ENCODE measurements at places on chromosomes 16 and 17.

DNA sequence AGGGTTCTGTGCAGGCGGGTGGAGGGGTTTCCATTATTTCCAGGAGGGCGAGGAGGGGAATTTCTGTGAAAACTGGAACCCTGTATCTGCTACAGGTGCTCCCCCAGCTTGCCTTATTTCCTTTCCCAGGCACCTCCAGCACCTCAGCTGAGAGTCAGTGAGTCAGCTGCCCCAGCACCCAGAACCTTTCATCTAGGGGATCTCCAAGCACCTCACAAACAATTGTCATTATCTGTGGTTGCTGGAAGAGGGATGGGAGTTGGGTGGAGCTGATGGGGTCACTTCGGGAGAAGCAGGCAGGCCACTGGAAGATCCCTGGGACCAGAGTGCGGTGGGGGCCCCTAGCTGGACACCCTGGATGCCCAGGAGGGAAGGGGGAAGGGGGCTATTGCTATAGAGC lies 10.0 kb upstream of the CLUH start:
- no peak for DNase-seq

DNA sequence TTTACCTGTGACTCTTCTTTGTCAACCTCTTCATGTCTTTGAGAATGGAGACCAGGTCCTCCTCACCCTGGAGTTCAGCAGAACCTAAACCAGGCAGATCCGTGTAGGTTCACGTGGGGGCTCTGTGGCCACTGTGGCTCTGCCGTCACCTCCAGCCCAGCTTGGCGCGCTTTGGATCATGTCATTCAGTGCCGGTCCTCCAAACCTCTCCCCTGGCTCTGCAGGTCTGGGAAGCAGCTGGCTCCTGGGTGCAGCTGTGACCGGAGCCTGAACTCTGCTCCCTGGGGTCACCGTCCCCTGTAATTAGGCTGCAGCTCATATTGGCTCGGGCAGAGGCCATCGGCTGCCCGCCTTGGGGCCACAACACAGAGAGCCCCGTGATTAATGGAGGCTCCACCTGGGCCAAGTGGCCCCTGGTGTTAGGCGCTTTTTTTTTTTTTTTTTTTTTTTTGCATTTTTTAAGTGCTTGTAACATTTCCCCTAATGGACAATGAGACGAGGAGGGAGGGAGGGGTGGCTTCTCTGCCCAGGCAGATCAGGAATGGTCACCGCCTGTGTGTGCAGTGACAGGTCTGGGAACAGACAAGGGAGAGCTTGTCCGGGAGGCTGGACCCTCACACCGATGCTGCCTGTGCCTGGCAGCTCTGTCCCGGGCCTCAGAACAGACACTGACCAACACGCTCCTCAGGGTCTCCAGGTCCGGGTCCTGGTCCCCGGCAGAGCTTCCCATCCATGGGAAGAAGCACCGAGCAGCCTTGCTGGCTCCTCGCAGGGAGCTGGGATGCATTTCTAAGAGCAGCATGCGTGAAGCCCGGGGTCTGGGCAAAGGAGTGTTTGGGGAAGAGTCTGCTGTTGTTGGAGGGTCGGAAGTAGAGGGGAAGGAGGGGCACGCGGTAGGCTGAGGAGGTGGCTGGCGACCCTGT lies 247.9 kb downstream of the SEC14L1 start:
- no peak for DNase-seq

GRCh38 chr16:76956394-76956793 lies 234.6 kb upstream of the MON1B start:
- DNase-seq = no peak

- DNase-seq = no peak
These were observed 56.1 kb downstream of the ESRP2 start for GRCh38 chr16:68179855-68180254.

- no peak for DNase-seq
These were observed 9.2 kb downstream of the RPL23 start for GRCh38 chr17:38844261-38844757.

- no peak for DNase-seq
These were observed 71.6 kb downstream of the MAP2K6 start for GRCh38 chr17:69485901-69486643.

DNA sequence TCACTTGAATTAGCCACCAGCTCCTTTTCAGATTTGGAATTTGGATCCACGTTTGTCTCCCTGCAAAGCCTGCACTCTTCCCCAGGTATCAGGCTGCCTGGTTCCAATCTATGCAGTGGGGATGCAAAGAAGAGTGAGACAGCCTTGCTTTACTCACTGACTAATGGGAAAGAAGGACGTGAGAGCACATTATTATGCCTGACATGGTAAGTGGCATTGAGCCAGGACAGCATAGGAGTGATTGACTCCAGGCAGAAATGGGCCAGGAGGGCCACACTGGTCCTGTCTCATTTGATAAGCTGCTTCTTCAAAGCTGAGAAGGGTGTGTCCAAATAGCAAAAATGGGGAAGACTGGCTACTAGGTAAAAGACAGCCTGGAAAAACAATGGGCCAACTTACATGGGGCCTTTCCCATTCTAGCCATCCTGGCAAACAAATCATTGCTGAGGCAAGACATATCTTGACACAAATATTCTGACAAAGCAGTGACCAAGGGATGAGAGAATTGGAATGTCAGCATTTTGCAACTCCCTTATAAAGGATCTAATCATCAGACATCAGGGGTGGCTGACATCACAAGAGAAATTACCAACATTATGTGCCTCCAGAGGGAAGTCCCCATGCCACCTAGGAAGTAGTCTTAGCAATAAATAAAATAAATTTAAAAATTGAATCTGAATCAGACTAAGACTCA lies 38.6 kb downstream of the CDH11 start:
- no peak for DNase-seq

GRCh38 chr17:38690386-38690785 lies 14.7 kb upstream of the MLLT6 start:
- no peak for DNase-seq

- no peak for DNase-seq
These were observed 2.8 kb downstream of the OMG start for GRCh38 chr17:31294231-31294630.

- DNase-seq = no peak
These were observed 64.9 kb downstream of the SPACA3 start for GRCh38 chr17:33056399-33057146.

GRCh38 chr16:88591577-88592021 lies 21.4 kb downstream of the ZC3H18 start:
- DNase-seq = peak; percentile 20

- DNase-seq = no peak
These were observed 27.1 kb upstream of the MYLK3 start for GRCh38 chr16:46775214-46775613.

DNA sequence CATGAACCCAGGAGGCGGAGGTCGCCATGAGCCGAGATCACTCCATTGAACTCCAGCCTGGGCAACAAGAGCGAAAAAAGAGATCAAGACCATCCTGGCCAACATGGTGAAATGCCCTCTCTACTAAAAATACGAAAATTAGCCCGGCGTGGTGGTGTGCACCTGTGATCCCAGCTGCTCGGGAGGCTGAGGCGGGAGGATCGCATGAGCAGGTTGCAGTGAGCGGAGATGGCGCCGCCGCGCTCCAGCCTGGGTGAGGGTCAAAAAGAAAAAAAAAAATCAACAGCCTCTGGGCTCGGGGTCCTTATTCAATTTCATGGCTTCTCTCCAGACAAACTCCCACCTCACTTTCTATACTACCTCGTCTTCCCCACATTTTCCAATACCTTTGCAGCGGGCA lies 3.2 kb upstream of the GP1BA start:
- no peak for DNase-seq

DNA sequence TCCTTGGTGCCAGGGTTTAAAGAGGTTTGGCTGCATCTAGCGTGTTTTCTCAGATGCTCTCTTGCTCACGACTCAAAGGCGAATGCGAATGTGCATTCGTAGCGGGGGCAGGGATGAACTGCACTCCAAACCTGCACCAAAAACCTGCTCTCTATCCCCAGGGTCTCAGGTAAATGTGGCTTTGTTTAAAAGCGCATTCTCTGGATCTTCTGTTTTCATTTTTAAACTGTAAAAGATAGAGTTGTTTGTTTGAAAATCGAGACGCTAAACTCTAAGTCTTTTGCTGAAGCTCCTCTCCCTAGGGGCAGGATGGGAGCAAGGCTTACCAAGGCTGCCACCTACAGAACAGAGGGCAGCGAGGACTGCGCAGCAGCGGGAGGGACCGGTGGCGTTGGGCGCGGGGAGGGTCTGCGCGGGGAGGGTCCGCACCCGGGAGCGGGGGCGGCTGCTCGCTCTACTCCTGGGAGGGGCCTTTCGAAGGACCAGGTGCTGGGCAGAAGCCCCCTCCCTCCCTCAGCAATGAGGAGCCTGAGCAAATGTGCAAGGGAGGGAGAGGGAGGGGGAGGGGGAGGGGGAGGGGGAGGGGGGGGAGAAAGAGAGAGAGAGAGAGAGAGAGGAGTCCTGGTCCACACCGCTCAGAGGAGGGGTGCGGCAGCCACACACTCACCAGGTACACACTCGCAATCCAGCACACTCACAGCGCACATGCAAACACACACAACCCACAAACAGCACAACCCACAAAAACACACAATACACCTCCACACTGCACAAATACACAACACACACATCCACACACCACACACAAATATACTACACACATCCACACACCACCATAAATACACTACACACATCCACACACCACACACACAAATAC lies 142.8 kb downstream of the GRIN2A start:
- DNase-seq = no peak

- no peak for DNase-seq
These were observed 106.0 kb downstream of the COPRS start for GRCh38 chr17:31753011-31753410.

- DNase-seq = peak; percentile 28
These were observed 14.4 kb downstream of the GUCY2D start for GRCh38 chr17:8016632-8017424.

- peak; percentile 95 for DNase-seq
These were observed 5.6 kb downstream of the RARA start for GRCh38 chr17:40314584-40314956.

GRCh38 chr17:83196973-83197880 lies 117.8 kb downstream of the METRNL start:
- no peak for DNase-seq

- DNase-seq = no peak
These were observed 417.8 kb upstream of the CCL2 start for GRCh38 chr17:33837281-33837680.

DNA sequence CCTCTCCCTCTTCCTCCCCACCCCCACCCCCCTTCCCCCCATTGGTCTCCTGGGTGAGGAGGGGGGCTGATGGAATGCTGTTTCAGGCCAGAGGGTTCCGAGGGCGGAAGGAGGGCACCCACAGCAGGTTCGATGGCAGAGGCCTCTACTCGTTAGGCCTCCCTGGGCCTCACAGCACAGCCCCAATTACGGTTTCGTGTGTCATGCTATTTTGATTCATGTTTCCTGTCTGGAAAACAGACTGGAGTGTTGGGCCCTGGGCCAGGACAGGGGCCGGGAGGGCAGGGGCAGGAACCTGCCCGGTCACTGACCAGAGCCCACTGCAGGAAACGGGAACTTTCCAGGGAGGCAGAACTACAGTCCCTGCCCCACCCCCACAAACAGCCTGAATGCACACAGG lies 138.2 kb downstream of the C16orf95 start:
- DNase-seq = no peak

GRCh38 chr17:37094391-37094790 lies 145.6 kb downstream of the AATF start:
- DNase-seq = no peak

- no peak for DNase-seq
These were observed 32.5 kb downstream of the HOXB1 start for GRCh38 chr17:48498164-48498850.

DNA sequence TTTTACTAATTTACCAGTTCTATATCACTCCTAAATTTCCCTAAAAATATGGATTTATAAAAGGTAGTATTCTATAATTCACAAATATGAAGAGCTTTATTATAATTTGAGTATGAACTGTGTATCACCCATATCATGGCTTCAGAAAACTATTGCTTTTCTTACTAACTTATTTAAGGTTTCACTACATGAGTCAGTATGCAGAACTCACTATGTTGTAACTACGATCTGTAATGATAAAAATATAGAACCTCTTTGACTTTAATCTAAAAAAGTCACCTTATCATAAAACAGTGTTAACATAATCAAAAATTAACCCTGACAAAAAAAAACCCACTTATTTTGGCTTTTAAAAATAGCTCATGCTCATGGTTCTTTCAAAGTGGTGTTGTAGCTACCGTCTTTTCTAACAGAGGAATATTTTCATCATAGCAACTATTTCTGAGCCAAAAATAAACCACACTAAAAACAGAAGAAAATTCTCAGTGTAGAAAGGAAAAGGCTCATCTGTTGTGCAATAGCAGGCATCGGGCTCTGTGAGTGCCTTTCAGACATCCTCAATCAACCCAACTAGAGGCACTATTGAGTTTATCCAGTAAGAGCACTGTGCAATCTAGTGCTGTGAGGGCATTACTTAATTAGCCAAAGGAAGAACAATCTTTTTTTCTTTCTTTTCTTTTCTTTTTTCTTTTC lies 42.1 kb downstream of the ITGAM start:
- DNase-seq = no peak

DNA sequence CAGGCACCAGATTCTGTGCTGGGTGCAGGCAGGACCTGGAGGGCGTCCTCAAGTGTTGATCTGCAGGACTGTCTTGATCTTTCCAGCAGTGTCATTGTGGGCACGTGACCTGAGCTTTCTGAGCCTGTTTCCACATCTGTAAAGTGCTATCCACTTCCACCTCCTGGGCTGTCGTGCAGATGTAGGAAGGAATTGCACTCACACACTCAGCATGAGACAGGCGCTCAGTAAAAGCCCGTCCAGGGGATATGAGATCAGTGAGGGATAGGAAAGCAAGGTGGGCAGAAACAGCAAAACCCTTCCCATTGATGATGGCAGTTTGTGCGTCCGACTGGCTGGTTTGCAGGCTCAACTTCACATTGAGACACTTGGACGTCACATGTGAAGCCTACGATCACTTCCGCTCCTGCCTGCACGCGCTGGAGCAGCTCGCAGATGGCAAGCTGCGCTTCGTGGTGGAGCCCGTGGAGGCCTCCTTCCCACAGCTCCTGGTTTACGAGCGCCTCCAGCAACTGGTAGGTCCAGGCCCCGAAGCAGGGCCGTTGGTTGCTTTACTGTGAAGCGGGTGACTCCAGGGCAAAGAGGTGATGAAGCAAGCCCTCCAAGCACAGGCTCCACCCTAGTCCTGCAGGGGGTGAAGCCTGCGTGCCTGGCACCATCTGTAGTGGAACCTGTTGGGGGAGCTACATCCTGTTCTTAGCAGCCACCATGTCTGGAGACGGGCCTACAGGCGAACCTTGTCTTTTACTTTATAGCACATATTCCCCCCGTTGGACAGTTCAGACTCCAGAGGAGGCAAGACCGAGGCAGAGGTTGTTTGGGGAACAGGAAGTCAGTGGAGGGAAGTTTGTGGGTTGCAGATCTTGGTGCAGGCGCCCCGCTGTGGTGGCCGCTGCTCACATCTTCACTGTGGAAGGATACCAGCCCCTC lies 23.0 kb downstream of the METTL22 start:
- DNase-seq = no peak

DNA sequence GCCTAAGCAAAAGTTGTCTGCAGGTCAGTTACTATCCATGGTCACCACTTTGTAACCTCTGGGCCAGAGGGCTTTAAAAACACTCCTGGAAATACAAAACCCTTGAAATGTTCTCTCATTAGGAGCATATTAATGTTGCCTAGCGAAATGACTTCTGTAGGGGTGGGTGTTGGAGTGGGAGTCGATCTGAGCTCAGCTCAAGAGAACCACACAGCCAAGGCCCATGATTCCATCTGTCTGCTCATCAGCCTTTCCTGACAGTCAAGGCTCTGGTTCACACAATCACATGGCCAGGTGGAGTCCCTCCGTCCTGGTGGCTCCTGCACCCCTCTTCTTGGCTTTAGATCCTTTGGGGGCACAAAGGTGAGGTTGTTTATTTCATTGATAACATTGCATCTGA lies 26.7 kb downstream of the RCVRN start:
- DNase-seq = no peak

- DNase-seq = no peak
These were observed 13.0 kb upstream of the GSE1 start for GRCh38 chr16:85600078-85600477.

All from stimulated activated CD4-positive, alpha-beta T cell treated with anti-CD3 and anti-CD28 coated beads, Interleukin-4, amount 100 ng/mL, for 4 hours (primary cell).